ENCODE measurements at places on chromosomes 1 and 21. TPM values are rescaled to one million over a fixed set of nuclear protein-coding genes. Genes with fewer than 3 reads are reported as not detected.

DNA sequence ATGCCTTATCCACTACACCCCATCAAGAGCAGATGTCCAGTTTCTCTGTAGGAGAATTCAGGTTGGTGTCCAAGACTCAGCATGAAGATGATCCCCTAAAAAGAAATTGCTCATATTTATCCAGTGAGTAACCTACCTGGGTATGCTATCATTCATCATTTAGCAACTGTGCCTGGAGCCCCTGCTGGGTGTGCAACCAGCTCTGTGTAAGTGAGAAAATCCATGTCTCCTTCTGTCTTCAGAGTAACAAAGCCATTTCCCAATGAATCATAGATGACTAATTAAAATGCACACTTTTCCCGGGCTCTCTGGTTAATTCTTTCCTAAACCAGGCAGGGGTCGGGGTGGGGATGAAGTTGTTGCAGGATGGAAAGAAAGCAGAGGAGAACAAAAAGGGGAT, 35.8 kb downstream of the OLFML3 start:
- no peak for DNase-seq

Gene CNIH4
- 41.3 TPM for total RNA-seq

Gene CFHR4
- total RNA-seq: not detected

Gene CFAP107
- not detected for total RNA-seq

GRCh38 chr1:10899490-10900250, 103.2 kb upstream of the CASZ1 start:
- DNase-seq: no peak

DNA sequence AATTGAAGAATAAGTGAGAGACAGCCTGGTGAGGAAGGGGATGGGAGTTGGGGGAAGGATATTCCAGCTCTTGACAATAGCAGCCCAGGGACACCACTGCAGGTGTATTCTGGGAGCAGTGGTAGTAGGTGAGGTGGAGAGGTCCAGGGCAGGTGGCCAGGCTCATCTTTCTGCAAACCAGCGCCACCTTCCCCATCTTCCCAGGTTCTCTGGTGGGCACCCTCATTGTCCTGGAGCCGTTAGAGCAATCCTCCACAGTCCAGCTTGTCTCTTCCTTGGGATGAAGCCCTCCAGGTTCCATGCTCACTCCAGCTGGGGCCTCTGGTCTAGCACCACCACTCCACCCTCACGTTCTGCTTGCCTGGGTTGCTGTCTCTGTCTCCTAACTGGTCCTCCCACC, 97.0 kb downstream of the IER5 start:
- DNase-seq: no peak

Gene RPS6KA1
- 193 TPM for total RNA-seq

Gene TTC24
- 18.6 TPM for total RNA-seq

GRCh38 chr1:67803380-67804279, 29.6 kb downstream of the GNG12 start:
- no peak for DNase-seq

- DNase-seq: no peak
These were observed 127.7 kb downstream of the MAGI3 start for GRCh38 chr1:113517983-113518382.

Gene SLC19A2
- total RNA-seq: 5.8 TPM

DNA sequence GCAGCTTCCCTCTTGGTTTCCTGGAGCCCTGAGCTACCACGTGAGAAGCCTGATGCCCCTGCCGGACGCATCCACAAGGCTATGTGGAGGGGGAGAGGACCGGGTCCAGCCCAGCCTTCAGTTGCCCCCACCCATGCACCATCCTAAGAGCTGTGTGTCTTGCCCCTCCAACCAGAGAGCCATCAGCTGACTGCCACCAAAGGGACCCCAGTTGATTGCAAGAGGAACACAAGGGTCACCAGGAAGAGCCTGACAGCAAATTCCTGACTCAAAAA, 81.5 kb downstream of the GLIS1 start:
- no peak for DNase-seq

- DNase-seq: no peak
These were observed 189.5 kb downstream of the ZSCAN20 start for GRCh38 chr1:33661811-33662454.

Gene LRRC39
- 0.52 TPM for total RNA-seq

Gene SH2D2A
- 86.7 TPM for total RNA-seq

Gene GBP7
- total RNA-seq: 0.11 TPM

Gene C1orf141
- not detected for total RNA-seq

DNA sequence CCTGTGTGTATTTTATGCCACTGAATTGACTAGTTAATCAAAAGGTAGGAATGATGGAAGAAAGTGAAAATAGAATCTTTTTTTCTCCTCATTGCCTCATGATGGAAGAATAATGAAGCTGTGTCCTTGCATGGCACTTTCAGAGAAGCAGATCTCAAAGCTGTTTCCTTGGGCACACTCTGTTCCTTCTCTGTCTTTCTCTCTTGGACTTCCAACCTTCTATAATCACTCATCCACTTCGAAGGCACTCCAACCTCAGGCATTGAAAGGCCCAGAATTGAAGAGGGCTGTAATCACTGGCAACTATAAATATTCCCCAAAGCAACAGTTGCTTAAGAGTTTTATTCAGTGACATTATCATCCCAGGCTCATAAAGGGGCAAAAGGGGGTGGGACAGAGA, 31.1 kb upstream of the DNASE2B start:
- no peak for DNase-seq

- DNase-seq: no peak
These were observed 32.2 kb upstream of the RPTN start for GRCh38 chr1:152191260-152191659.

Gene FCGR2B
- total RNA-seq: not detected

DNA sequence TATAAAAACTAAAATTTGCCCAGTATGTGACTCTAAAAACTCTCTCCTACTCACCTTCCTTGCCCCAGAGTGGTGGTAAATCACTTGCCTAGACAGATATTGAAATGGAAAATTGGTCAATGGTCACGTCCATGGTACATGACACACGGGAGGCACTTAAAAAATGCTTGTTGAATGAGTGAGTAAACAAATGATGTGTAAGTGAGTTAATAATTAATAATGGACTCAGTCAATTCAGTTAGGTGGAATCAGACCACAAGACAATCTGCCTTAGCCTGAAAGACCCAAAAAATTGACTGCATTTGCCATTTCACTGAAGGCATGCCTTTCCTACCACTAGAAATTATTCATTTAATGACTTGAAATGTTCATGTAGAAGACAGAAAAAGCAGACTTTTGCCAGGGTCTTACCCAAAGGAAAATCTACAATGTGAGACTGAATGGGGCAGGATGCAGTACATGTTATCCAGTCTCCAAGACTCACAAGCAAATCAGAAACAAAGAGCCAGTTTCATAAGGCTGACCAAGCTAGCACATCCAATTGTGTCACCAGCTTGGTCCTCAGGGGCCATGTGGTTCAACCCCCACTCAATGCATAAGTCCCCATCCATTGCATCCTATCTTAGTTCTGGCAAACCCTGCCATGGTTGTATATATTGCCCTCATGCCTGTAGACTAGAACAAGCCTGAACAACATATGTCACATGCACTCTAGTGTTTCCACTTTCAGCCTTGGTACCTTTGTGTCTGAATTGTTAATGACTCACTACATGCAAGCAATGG, 73.6 kb downstream of the TBX15 start:
- DNase-seq: no peak

DNA sequence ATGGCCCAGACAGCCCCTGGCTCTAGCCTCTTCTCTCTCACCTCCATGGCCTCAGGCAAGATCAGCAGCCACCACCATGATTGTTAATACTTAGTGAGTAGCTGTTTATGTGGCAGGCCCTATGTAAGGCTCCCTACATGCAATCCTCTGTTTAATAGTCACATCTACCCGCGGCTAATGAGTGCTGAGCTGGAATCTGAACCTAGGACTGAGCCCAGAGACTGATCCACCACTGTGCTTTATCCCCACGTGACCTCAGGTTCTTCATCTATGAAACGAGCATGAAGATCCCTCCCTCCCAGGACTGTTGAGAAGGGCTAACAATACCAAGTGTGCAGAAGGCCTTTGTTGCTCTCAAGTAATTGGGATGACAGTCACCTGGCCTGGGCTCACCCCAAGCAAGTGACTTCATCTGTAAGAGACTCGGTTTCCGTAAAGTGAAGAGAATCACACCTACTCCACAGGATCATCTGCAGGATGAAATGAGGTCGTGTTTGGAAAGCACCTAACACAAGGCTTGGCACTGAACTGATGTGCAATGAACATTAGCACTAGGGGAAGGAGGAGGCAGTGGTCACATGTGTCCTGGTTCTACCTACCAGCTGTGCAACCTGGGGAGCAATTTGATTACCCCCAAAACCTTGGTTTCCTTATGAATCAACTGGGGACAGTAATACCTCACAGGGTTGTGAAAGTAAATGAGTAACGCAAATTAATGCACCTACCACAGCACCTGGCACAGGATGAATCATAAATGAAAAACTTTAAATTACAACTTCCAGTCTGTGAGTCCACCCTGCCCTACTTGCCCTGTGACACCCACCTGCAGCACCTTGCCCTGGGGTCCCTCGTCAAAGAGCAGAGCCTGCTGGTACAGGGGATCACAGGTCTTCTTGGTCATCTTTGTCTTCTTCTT, 37.2 kb downstream of the RIMS3 start:
- no peak for DNase-seq

DNA sequence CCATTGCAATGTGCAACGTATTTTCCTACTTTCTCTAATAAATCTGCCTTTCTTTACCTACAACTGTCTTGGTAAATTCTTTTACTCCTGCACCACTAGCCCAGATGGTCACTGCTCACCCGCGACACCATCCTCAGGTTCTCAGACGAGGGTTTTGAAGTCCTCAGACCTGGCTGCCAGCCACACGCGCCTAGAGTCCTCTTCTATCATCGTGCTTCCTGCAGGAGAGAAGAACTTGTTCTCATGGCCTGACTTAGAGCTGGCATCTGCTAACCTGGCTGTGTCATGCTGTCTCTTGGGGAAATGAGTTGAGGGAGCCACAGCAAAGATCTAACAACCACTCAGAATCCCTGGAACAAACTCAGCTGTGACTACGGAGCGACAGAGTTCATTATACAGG, 30.3 kb upstream of the PGBD5 start:
- no peak for DNase-seq

Gene GSTM1
- total RNA-seq: 31.5 TPM

DNA sequence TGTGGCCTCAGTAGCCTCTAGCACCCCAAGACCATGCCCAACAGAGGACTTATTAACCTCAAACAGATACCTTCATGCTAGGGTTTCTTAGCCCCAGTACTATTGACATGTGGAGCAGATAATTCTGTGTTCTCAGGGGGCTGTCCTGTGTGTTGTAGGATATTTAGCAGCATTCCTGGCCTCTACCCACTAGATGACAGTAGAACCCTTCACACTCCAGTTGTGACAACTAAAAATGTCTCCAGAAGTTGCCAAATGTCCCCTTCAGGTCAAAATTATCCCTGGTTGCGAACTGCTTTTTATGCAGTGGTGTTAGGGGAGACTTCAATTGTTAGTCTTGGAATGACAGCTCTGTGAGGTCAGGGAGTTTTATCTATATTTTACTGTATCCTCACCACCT, 8.1 kb downstream of the KAZN start:
- no peak for DNase-seq

Gene C4BPA
- not detected for total RNA-seq

Gene C8B
- not detected for total RNA-seq

DNA sequence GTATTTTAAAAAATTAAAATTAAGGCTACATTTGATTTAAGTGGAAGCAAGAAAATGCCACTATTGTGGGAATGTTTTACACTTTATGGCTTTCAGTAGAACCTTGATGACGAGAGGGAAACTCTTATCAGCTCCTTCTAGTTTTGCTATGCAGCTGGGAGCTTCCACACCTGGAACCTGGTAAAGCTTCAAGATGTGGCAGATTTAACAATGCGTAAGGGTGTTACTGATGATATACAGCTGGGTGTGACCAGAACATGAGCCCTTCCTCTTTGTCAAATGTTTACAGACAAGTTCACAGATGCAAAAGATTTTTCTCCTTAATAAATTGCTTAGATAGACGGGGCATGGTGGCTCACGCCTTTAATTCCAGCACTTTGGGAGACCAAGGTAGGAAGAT, 20.3 kb downstream of the TTC13 start:
- DNase-seq: no peak

Gene CFHR1
- not detected for total RNA-seq

- no peak for DNase-seq
These were observed 185.2 kb downstream of the VPS13D start for GRCh38 chr1:12415038-12415466.

DNA sequence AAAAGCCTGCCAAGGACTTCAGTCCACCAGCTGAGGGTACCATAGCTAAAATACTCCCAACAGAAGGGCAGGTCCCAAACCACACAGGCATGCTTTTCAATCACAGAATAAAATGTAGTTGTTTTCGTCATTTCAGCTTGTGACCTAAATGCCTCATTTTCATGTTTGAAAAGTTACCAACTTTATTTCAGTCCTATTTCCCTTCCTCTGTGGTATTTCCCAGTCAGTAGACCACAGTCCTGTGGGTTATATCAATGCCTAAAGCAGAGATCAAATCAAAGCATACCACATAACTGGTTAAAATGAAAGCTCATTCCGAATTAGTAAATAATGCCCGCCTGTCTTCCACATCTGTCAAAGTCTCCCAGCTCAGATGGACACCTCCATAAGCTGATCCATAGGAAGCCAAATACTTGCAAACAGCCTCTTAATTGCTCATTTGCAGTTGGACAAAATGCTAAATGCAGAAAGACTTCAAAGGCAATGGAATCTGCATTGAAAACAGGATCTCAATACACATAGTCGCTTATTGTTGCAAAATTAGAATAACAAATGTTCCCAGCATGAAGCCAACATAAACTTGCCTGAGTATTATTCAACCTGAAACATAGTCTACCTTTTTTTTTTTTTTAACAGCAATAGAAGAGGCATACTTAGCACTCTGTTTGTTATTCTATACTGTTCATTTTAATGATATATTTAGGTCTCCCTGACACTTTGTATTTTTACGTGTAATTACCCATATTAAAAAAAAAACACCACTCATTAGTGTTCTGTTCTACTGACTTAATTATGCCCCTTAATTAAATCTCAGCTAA, 53.9 kb downstream of the NR5A2 start:
- DNase-seq: no peak

Gene XCL1
- total RNA-seq: 38.3 TPM

- no peak for DNase-seq
These were observed 407.6 kb downstream of the PTPRU start for GRCh38 chr1:29643838-29644440.

GRCh38 chr1:228987286-228987685, 252.0 kb downstream of the RHOU start:
- no peak for DNase-seq

GRCh38 chr1:64173336-64173940, 30.0 kb upstream of the UBE2U start:
- DNase-seq: no peak

DNA sequence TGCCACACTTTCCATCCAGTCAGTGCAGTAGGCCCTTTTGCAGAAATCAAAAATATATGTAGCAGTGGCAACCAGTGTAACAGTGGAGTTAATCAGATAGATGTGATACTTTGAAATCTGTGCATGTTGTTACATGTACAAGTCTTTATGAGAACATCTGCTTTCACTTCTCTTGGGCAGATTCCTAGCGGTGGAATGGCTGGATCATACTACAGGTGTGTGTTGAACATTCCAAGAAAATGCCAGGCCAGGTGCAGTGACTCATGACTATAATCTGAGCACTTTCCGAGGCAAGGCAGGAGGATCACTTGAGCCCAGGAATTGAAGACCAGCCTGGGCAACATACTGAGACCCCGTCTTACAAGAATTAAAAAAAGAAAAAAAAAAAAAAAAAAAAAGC, 55.3 kb downstream of the GNB1 start:
- no peak for DNase-seq

Data from activated CD8-positive, alpha-beta T cell treated with anti-CD3 and anti-CD28 coated beads, Interleukin-2, amount 10 ng/mL, durations not matched to agents 7 days and 5 days (primary cell).